SJCRH30 (cell line): ENCODE measurements at places on chromosomes 6 and 20.

GRCh38 chr6:12748815-12749521 is 32.4 kb downstream of the PHACTR1 start:
- DNase-seq, result no peak

DNA sequence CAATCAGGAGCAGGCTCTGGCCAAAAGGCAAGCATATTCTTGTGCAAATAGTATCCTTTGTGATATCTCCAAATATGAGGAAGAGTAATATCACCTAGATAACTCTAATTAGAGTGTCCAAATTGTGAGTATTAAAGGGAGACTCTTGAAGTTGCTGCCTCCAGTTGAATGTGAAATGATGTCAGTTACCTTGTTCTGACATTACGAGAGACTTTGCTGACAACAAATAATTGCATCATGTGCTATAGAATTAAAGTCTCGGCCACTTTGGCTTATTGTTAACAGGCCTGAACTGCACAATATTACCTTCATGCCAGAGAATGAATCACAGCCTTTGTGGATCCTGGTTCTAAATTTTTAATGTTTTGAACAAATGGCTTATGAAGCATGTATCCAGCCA is 106.5 kb downstream of the AIG1 start:
- DNase-seq, result no peak

DNA sequence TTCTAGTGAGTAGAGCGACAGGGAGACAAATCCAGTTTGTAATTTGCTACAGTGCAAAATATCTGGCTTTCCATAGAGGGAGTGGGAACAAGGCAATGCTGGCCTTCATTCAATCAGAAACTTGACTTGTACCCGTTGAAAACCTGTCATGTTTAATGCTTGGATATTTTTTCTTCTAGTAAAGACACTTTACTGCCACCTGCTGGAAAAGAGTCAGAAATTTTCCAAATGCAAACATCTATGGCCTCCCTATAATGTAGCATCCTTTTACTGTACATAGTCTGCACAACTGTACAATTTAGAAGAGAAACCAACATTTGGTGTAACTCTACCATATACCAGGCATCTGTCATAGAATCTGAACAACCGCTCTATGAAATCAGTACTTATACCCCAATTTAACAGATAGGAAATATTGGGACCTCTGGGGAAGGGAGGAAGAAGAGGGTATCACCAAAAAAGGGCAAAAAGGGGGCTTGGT is 16.7 kb upstream of the TBC1D20 start:
- peak; percentile 26 for DNase-seq

DNA sequence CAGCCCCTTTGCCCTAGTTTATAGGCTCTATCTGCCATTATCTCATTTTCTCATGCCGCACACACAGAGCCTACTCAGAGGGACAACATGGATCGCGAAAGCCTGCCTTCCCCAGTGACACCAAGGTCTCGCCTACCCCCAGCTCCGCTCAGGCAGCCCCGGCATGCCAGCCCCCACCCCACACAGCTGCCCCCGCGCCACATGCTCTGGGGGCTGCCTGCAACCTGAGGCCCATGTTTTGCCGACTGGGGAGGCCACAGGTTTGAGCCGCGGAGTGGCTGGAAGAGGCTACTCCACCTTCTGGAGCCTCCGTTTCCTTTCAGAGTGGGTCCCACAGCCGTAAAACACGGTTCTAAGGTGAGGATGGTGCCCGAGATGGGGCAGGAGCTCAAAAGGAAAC is 102.1 kb downstream of the ASXL1 start:
- DNase-seq, result no peak

GRCh38 chr20:36315545-36316351 is 9.6 kb downstream of the DLGAP4 start:
- DNase-seq, result no peak

DNA sequence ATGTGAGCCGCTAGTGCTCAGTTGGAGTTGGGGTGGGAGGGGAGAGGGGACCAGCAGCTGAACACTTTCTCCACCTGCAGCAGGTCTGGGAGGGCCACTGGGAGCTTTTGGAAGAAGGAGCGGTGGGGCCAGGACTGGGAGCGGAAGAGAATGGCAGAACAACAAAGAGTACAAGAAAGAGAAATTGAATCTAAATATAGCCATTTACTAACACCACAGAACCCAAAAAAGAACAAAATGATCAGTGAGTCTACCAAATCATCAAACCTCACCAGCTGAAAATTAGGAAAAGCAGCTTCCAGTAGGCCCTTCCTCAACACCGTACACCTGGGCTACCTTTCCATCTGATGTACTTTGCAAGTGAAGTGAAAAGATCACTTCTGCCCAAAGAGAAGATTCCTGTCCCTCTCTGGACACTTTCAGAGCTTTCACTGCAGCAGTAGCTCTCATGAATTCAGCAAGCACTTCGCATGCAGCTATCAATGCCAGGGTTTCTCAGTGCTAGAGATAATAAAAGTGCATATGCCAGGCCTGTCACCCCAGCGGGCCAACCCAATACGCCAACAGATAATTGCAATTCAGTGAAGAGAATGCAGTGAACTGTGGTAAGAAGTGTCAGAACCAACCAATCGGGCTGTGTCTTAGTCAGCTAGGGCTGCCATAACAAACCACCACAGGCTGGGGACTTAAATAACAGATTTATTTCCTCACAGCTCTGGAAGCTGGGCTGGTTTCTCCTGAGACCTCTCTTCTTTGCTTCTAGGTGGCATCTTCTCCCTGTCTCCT is 597 bp downstream of the LY86 start:
- no peak for DNase-seq

- DNase-seq, result no peak
These were observed 332.5 kb downstream of the CD83 start for GRCh38 chr6:14450133-14450504.

DNA sequence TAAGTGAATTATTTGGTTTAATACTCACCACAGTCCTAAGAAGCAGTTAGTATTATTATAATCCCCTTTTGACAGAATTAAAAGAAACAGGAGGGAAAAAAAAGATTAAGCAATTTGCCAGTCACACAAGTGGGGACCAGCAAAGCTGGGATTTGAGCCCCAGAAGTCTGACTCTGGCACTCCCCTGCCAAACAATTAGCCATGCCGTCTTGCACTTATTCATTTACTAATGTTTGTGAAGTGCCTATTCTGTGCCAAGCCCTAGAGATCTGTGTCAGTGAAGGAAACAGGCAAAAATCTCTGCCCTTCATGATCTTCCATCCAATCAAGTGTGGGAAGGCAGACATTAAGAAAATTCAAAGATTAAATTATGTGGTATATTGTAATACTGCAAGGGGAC is 126.0 kb upstream of the TOP1 start:
- no peak for DNase-seq

- DNase-seq, result no peak
These were observed 11.7 kb downstream of the PTPRK start for GRCh38 chr6:128508588-128509296.

- DNase-seq, result no peak
These were observed 3.8 kb downstream of the EZR start for GRCh38 chr6:158815379-158815724.

DNA sequence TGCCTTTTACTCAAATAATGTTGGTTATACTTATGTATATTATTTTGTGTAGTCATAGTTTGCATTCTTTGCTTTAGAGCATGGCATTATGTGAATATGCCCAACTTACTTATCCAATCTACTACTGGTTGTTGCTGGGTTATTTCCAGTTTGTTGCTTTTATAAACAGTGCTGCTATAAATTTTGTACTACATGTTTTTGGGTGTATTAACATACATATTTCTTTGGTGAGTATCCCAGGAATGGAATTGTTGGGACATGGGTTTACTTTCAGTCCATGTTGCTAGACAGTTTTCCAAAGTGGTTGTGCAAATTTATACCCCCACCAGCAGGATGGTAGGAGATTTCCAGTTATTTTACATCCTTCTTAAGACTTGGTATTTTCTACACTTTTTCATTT is 157.1 kb upstream of the THEMIS start:
- DNase-seq, result no peak

GRCh38 chr6:102493485-102493884 is 1100.0 kb downstream of the GRIK2 start:
- DNase-seq, result no peak

DNA sequence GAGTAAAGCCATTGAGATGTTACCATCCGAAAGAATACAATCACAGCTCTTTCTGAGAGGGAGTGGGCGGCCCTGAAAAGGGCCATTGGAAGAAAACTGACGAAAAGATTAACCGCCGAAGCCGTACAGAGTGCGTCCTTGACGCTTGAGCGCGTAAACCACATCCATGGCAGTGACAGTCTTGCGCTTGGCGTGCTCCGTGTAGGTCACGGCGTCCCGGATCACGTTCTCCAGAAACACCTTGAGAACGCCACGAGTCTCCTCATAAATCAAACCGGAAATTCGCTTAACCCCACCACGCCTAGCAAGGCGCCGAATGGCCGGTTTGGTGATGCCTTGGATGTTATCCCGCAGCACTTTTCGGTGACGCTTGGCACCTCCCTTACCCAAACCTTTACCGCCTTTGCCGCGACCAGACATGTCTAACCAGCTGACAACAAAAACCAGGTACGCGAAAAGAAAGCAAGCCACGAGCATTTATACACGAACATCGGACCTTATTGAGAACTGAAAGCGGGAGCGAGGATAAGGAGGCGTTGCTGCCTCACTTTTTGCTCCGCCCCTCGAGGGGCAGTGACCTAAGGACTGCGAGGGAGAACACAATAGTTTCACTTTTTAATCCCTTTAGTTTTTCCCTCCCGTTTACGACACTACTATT is 60.3 kb upstream of the HFE start:
- peak; percentile 98 for DNase-seq

DNA sequence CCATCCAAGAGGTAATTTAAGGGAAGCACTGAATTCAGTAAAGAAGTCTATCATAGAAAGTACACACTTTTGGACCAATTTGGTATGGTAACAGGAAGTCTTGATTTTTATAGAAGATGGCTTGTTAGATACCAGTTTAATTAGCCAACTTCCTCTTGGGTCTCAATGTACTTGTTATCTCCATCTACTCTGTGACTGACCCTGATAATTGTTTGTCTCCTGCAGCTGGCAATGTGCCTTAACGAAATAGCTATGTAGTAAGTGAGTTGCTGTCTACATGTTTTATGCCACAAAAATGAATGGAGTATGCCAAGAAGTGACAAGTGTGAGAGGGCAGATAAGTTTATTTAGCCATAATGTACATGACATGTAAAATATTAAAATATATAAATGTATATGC is 410.5 kb upstream of the MAN1A1 start:
- no peak for DNase-seq

- no peak for DNase-seq
These were observed 62.3 kb upstream of the IER3 start for GRCh38 chr6:30806581-30807183.

- DNase-seq, result no peak
These were observed 17.5 kb upstream of the SLC9A8 start for GRCh38 chr20:49795135-49795424.

- DNase-seq, result no peak
These were observed 127.4 kb upstream of the RPS6KA2 start for GRCh38 chr6:166754218-166755030.

GRCh38 chr6:125781314-125781868 is 9.4 kb upstream of the NCOA7 start:
- DNase-seq, result no peak
